ENCODE measurements at places on chromosomes 4 and X.

- DNase-seq: no peak
These were observed 677.5 kb downstream of the DMD start for GRCh38 chrX:32533848-32534247.

- DNase-seq: no peak
These were observed 75.7 kb downstream of the RASL11B start for GRCh38 chr4:52937829-52938228.

GRCh38 chrX:115712484-115712883, 151.5 kb downstream of the PLS3 start:
- DNase-seq: no peak

DNA sequence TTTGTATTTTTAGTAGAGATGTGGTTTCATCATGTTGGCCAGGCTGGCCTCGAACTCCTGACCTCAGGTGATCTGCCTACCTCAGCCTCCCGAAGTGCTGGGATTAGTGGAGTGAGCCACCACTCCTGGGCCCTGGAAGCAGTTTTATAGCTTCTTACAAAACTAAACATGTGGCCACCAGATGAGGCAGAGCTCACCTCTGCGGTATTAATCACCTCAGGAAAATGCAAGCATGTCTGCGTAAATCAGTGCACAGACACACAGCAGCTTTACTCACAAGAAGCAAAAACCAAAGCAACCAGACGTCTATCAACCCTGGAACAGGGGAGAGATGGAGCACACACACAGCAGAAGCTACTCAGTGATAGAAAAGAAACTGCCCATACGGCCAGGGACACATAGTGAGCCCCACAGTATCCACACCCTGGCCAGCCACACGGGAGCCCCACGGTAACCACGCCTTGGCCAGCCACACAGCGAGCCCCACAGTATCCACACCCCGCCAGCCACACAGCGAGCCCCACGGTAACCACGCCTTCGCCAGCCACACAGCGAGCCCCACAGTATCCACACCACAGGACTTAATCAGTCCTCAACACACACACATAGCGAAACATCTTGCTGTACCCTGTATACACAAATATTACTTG, 30.2 kb downstream of the PPP2R3B start:
- DNase-seq: no peak

DNA sequence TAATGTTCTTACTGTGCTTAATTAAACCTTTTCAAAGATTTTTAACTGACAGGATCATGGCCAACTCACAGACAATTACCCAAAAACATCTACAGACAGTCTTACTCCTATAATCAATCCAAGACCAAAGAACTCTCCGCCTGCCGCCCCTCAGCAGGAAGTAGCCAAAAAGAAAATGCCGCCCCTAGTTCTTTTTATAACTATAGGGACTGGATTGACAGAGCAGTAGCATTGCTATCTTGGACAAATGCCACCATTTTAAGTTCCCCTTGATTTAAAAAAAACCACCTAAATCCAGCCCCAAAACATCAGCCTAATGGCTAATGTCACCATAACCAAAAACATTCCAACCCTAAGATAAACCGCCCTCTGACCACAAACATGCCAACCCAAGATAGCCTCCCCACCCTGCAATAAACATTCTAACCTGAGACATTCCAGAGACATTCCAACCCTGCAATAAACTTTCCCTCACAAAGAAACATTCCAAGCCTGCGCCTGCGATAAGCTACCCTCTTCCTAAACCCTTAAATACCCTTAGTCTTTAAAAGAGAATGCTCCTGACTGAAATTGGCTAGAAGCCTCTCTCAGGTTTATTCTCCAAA, 77.0 kb downstream of the COQ2 start:
- no peak for DNase-seq

- no peak for DNase-seq
These were observed 9.8 kb upstream of the P2RY8 start for GRCh38 chrX:1546691-1547251.
